D341Med (cell line): ENCODE measurements at places on chromosomes 7 and 10.

DNA sequence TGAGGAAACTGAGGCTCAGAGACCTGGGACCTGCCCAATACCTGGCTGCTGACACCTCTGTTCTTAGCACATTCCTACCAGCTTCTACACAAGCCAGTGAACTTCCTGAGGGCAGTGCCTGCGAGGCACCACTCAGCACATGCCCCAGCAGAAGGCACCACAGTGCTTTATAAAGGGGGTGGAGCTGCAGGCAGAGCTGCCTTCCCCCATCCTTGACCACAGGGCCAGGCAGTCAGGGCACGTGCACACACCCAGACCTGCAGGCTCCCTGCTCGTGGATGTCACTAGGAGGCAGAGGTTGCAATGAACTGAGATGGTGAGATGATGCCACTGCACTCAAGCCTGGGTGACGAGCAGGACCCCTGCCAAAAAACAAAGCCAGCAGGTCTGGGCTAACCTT, 39.2 kb upstream of the TUBB8 start:
- no peak for DNase-seq

GRCh38 chr10:64519831-64520230, 998.6 kb downstream of the REEP3 start:
- no peak for DNase-seq

GRCh38 chr7:108418946-108419345, 37.3 kb downstream of the NRCAM start:
- no peak for DNase-seq

DNA sequence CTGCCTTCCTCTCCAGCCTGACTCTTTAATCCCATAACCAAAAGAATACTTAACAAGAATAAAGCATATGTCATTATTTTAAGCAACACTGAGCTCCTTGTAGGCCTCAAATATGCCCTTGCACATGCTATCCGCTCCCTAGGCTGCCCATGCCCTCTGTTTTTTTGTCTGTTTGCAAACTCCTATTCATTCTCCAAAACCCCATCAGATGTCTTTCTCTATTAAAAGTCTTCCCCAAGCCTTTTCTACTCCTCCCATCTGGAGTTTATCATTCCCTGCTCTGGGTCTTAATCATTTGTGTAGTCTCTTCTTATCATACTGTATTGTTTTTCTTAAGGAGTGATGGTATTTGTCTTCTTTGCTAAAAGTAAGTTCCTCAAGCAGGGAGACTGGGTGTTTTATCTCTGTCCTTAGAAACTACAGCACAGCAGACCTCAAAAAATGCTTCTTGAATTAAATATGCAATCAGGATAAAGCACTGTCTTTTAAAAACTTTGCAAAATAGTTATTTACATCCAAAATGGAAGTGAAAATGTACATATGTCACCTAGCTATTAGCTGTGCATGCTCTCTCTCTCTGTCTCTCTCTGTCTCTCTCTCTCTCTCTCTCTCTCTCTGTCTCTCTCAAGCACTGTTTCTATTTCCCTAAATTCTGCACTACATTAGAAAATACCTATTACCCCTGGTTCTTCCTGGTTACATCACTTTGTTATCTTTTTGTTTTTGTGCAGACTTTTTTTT, 56.5 kb upstream of the OPALIN start:
- DNase-seq, result no peak

- peak; percentile 13 for DNase-seq
Observed at GRCh38 chr7:157471259-157472125, 134.7 kb downstream of the DNAJB6 start.

- DNase-seq, result no peak
Observed at GRCh38 chr10:106619346-106619745, 545.2 kb downstream of the SORCS1 start.

GRCh38 chr7:108280136-108280535, 150.0 kb upstream of the LAMB4 start:
- no peak for DNase-seq

- DNase-seq, result no peak
Observed at GRCh38 chr10:17209881-17210280, 8.4 kb upstream of the TRDMT1 start.

DNA sequence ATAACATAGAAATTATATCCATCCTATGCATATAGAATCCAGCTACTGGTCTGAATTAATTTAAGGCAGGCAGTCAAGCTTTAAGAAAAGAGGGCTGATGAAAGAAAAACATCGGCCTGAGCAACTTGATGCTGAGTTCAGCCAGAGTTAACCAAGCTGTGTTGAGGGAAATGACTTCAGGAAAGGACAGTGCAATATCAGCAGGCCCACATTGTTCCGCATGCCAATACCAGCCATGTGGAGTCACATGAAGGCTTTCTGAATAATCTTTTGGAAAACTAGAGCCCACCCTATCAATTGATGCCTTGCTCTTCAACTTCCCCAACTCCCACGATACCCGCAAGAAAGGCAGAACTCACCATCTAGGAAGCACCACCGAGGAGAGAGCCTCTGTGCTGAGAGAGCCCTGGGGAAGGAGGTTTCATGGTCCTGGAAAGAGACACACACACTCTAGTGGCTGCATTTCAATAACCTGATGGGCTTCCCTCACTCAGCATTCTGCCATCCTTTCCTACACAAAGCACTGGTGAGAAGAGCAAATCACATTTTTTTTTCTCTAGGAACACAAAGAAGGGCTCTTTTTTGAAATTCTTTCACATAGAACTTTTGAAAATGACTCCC, 125.8 kb upstream of the PTN start:
- no peak for DNase-seq

DNA sequence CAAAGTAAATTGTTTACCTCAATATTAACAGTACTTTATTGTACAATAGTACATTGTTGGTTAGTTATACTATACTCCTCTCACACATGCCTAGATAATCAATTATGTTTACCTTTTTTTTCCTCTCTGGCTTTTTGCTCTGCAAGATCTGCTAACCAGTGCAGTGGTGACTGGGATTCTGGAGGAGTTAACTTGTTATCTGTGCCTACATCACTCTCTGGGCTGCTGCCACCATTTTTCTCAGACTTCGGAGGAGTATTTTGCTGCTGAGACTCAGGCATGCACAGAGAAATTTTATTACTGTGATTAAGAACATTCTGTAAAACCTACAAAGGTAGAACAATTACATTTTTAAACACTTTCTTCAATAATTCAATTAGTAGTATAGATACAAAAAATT, 59.7 kb downstream of the NRBF2 start:
- DNase-seq, result no peak

GRCh38 chr7:100221767-100222444, 2.2 kb downstream of the PVRIG start:
- DNase-seq, result no peak

DNA sequence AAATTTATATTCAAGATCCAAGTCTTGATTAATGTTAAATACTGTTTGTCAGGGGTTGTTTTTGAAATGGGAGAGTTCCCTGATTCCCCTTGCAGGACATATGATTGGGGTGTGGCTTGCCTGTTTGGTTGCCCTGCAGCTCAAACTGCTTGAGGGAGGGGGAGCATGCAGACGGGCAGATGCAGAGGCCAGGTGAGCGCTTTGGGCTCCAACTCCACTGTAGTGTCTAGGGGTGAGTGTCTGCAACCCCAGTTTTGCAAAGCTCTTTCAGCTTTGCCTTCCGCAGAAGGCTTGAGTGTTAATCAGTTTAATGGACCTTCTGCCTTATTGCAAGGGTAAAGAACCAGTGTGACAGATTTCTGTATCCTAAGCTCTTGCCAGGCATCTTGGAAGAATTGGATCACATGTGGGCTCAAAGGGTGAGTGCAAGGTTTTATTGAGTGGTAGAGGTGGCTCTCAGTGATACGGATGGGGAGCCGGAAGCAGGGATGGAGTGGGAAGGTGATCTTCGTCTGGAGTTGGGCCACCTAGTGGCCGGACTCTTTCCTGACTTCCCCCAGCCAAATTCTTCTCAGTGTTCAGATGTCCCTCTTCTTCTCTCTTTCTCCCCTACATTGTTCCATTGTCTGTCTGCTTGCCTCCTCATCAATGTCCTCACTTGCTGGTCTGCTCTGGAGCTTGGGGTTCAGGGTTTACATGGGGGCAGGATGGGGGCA, 479.7 kb downstream of the ATRNL1 start:
- DNase-seq, result no peak

DNA sequence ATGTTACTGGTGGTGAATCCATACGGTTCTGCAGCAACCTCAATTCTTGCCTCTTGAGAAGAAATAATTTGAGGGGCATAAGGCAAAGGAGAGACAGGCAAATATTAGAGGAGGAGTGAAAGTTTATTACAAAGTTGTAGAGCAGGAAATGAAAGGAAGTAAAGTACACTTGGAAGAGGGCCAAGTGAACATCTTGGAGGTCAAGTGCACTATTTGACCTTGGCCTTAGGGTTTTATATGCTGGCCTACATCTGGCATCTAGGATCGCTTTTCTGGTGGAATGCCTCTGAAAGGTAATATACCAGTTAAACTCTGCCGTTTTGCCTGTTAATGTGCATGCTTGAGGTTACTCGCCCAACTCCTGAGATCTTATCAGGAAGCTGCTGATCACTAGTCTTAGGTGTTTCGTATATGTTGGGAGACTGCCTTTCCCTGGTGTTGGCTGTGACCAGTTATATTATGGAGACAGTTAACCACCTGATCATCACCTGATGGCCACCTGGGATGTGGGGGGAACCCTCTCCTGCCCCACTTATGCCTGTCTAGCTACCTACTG, 66.1 kb upstream of the CYP2C18 start:
- no peak for DNase-seq

DNA sequence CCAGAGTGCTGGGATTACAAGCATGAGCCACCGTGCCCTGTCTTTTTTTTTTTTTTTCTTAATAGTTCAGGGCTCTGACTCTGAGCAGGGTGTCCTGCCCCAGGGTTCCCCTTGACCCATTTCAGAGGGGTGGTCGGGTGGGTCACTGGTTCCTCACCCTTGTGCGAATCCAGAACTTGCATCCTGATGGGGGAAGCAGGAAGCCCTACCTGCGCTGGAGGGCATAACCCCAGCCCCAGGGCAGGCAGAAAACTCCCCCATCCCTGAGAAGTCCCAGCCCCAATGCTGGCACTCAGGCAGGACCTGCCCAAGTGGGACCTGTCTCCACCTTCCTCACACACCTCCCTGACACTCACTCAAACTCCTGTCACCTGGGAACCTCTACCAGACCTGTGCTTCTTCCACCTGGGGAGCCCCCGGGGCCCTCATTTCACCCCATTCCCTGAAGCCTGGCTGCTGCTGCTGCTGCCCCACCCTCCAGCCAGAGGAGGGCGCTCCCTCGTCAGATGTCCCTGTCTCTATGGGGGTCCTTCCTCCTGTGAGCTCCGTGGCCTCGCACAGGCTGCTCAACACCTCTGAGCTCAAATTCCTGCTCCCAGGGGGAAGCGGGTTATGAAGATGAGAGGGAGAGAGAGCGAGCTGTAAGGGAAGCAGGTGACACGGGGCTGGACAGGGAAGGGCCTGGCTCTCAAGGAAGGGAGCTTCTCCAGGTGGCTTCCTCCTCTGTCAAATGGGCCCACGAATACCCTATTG, 15.1 kb upstream of the ZNF273 start:
- peak; percentile 38 for DNase-seq

DNA sequence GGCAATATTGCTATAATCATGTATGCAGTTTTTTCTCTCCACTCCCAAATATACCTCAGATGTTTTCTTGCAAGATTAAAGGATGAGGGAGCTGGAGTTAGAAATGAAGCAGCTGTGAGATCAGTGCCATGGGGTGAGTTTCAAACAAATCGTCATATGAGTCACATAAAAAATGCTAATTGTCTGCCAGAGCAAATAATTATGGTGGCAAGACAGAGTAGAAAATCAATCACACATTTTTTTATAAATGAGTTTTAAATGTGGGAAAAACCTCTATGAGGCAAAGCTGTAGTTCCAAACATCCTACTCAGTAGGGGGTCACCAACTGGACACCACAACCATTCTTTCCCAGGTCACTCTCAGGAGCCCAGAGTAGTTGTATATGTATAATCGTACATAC, 55.3 kb downstream of the CH25H start:
- no peak for DNase-seq

GRCh38 chr7:30682212-30683083, at the start of gene CRHR2:
TSS of gene CRHR2 (minus strand) at chr7:30682456. CDS start at chr7:30682280, 176 bp downstream.
- peak; percentile 85 for DNase-seq

DNA sequence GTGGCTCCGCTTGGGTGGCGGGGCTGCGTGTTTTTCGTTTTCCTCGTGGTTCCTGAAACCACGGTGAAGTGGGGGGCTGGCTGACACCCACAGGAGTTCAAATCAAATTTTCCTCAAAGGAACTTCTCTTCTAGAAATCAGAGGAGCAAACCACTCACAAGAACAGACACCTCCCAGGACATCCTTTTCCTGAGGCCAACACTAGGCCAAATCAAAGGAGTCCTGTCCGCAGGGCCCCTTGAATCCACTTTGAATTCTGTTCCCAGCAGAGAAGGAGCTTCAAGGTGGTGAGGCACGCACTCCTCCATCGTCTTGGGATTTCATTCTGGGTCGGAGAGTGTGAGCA, 29.9 kb upstream of the ZNF273 start:
- peak; percentile 6 for DNase-seq

- DNase-seq, result no peak
Observed at GRCh38 chr7:44678101-44678470, 70.6 kb upstream of the ZMIZ2 start.

DNA sequence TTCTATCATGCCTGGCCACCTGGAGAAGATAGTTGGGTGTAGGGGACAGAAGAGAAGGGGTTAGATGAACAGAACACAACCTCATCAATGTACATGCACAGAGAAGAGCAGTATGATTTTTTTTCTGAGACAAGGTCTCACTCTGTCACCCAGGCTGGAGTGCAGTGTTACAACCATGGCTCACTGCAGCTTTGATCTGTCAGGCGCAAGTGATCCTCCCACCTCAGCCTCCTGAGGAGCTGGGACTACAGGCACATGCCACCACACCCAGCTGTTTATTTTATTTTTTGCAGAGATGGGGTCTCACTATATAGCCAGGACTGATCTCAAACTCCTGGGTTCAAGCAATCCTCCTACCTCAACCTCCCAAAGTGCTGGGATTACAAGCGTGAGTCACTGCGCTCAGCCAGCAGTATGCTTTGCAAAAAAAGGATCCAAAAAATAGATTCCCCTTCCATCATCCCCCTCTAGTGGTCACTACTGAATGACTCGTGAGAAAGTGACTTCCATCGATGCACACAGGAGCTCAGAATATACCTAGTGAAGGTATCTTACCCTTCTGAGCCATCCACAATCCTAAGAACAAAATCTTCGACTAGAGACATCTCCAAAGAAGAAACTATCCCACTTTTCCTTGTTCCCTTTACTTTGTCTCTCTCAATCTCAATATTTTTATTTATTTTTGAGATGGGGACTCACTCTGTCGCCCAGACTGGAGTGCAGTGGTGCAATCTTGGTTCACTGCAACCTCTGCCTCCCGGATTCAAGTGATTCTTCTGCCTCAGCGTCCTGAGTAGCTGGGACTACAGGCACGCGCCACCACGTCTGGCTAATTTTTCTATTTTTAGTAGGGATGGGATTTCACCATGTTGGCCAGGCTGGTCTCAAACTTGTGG, 21.0 kb downstream of the ZCWPW1 start:
- peak; percentile 70 for DNase-seq

DNA sequence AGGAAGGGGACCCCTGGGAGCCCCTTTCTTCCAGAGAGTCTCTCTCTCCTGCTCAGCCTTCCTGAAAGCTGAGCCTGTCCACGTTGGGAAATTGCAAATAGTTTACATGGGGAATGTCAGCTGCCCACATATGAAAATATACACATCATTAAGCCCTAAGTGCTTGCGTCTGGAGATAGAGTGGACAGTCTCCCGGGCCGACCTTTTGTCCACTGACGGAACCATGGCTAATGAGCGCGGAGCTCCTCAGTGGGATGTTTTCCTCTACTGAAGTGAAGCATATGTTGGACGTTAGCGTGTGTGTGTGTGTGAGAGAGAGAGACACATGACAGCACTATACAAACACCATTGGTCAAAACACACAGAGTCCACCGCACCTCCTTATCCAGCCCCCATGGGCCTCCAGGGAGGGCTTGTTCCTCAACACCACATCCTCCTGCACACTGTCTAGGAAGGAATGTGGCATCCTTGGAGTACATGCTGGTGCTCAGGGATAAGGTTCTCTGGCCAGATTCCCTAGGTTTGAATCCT, 128.4 kb downstream of the RGS10 start:
- DNase-seq, result no peak
